ENCODE measurements at places on chromosomes 6 and 20.

- no peak for DNase-seq
Observed at GRCh38 chr6:44037847-44038542, 89.3 kb downstream of the MRPL14 start.

DNA sequence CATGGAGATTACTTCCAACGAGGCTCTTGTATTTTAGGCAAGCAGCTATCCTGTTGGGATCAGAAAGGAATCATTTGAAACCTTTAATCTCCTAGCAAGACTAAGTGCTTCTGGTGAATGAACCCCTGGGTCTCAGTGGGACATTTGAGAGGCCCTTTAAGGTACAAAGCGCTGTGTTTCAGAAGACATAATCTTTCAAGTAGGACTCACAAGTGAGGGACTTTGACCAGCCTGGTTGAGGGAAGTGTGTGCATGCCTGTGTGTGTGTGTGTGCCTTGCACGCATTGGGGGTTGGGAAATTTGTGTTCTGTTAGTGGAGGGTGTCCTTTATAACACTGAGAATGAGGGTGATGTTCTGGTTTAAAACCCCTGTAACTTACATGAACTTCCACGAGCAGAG is 64.4 kb upstream of the KCNG1 start:
- DNase-seq, result no peak

GRCh38 chr6:81769824-81770223 is 17.3 kb upstream of the TENT5A start:
- no peak for DNase-seq

GRCh38 chr20:45470262-45470931 is 844 bp downstream of the WFDC2 start:
- no peak for DNase-seq

DNA sequence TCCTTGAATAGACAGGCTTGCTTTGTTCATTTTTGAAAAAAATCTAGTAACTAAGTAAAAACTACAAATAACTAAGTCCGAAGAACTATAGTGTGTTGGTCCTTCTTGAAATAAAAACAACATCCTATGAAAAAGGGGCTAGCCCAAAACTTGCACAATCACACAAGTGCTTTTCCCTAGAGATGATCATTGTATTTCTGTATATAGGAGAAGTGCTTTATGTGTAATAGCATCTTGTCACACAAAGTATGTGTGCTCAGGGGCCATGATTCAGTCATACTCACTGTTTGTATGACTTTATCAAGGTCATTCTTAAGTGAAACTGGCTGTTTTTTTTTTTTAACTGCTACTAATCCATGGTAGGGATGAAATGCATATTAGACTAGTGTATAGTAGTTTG is 179.8 kb downstream of the DTNBP1 start:
- no peak for DNase-seq

DNA sequence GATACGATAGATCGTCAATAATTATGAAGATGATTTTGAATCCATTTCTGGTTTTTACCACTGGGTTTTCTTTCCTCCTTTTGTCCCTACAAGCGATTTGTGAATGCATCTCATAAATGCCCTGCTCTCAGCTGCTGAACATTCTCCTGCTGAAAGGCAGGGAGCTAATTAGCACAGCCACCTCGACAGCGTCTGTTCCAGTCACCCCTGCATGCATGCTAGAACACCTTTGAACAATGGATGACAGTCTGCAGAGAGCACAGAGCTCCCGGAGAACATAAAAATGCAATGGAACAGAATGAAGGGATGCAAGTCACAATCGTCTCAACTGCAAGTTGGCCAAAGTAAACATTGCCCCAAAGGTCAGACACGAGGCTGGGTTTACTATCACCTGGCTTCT is 105.8 kb downstream of the SLC35B3 start:
- no peak for DNase-seq

- DNase-seq, result no peak
Observed at GRCh38 chr6:87723170-87724078, 21.4 kb upstream of the AKIRIN2 start.

DNA sequence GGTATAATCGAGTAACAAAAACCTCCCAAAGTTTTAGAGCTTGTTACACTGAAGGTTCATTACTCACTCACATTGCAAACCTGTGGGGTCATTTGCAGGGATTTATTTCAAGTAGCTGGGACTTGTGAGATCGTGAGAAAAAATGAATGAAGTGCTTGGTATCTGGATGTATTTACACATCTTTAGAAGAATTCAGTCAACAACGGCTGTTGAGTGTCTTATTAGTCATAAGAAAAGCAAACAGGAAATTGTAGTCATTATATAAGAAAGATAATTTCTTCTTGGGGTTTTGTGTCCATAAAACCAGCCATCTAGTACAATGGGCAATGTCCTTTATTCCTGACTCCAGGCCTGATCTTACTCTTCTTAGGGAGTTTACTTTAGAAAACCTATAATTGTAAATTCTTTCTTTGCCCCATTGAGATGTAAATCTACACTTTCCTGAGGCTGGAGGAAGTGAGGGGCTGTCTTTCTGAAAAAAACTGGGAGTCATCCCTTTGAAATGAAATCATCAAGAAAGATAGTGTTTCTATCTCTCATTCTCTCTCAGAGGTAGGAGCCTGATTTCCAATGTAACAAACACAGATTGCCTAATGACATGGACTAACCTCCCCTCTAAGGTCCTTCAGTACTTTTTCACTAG is 202.5 kb upstream of the ASCC3 start:
- DNase-seq, result no peak

DNA sequence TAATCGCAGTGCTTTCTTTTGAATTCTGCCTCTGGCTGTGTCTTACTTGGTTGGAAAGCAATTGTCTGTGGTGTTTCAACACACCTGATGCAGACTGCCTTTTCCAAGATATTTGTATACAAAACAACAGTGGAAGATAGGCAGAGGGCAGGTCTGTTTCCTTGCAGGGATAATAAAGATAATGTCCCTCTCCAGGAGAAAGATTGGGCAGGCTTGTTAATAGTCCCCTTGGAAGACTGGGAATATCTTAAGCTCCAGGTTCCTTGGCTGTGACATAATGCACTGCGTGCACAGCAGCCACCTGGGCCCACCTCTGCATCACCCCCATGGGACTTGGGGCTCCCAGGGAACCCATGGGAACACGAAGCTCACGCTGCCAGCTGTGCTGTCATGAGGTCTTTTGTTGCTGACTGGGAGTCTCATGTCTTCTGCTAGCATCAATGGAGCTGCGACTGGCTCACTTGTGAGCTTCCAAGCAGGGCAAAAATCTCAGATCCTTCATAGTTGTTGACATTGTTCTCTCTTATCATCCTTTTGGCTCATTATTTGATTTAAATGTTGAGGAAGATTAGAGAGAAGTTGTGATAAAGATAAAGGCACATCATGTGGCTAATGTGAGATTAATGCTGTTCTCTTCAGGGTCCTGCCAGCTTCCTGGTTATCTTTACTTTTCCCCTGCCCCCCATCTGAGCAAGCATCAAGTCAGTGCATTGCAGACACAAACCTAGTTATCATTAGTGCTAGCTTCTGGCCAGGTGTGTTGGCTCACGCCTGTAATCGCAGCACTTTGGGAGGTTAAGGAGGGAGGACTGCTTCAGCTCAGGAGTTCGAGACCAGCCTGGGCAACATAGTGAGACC is 107.1 kb upstream of the ASF1A start:
- no peak for DNase-seq

DNA sequence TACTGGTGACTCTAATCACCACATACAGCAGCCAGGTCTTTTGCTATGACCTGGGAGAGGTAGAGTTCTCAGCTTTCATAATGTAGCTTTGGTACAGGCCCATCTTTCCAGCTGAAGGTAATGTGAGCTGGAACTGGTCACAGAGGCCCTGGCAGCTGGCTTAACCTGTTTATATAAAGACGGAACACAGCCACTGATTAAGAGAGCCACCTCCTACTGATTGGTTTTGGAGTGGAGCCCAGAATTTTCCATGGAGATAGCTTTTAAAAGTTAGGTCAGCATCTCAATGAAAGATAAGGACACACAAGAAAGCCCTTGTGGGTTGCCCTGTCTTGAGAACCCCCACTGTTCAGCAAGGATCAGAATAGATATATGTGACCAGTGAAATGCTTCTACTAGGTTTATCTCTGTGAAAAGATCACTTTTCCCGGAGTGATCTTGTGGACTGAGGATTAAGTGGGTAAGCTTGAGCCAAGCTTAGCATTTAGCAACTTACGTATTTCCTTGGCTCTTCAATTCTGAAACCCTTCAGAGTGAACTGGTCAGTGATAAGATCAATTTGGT is 213.7 kb upstream of the CITED2 start:
- DNase-seq, result no peak

All from stimulated activated CD4-positive, alpha-beta T cell treated with anti-CD3 and anti-CD28 coated beads, Interleukin-15, amount 100 ng/mL, for 1 hour (primary cell).